ENCODE measurements at places on chromosomes 3 and 15. TPM values are rescaled to one million over a fixed set of nuclear protein-coding genes. Genes with fewer than 3 reads are reported as not detected.

The CYP11A1 gene
- total RNA-seq = 0.30 TPM

The SNX1 gene
- 97.9 TPM for total RNA-seq

The BUB1B gene
- total RNA-seq = 55.0 TPM

The TMEM108 gene
- 0.79 TPM for total RNA-seq

The GOLGA8T gene
- not detected for total RNA-seq

The FOXB1 gene
- not detected for total RNA-seq

Data from MG63 (cell line).